ENCODE measurements at places on chromosomes 2 and 18. TPM values are rescaled to one million over a fixed set of nuclear protein-coding genes. Genes with fewer than 3 reads are reported as not detected.

DNA sequence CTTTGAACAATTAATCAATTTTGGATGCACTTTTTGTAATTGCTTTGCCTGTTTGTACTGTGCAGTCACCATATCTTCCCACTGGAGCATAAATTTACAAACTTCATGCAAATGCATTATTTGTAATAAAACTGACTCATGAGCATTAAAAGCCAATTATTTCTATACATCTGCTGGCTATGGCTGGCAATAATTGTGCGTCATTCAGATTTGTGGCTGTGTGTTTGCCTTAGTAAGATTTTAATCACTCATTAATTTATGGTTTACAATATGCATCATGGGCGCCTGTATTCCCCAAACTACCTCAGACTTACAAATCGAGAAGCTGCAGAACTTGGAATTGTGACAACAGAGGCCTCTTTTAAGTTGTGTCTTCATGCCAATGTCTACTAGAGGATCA, 132.4 kb upstream of the TRIB2 start:
- H3K4me3 ChIP-seq, result no peak overlapping the region
- no peak for DNase-seq

DNA sequence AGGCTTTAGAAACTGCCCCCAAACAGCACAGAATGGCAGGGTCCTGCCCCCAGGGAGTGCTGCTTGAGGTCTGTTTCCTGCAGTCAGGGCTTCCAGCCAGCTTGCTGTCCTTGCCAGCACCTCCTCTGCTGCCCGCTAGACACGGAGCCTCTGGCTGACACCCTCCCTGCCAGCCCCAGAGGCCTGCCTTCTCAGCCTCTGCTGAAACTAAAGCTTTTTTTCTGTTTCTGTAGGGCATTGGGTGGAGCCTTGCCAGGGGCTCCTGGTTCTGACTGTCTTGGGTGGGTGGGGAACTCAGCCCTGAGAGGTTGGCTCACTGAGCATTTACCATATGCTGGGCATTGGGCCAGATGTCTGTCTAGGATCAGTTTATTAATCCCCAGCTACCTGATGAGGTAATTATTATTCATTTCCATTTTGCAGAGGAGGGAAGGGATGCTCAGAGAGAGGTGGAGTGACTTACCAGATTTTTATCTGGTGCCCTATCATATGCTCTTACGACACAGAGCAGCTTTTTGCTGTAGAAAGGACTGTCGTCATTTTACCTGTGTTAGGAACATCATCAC, 35.4 kb downstream of the INPP4A start:
- no peaks in the 10 kb centered on the region for H3K36me3 ChIP-seq
- no peak for DNase-seq
- no peak overlapping the region for H3K4me3 ChIP-seq
- H3K27ac ChIP-seq, result no peak overlapping the region
- no peaks in the 10 kb centered on the region for H3K27me3 ChIP-seq

GRCh38 chr18:67954594-67954993, 438.1 kb upstream of the DSEL start:
- no peaks in the 10 kb centered on the region for H3K36me3 ChIP-seq
- H3K4me3 ChIP-seq, result no peak overlapping the region
- no peaks in the 10 kb centered on the region for H3K4me1 ChIP-seq
- no peak overlapping the region for H3K27ac ChIP-seq

The CFAP221 gene
- total RNA-seq, result not detected

Measured in Panc1 (cell line).